ENCODE measurements at places on chromosomes 2 and 18.

- DNase-seq: no peak
Observed at GRCh38 chr2:27174638-27175037, 25.8 kb downstream of the TCF23 start.

DNA sequence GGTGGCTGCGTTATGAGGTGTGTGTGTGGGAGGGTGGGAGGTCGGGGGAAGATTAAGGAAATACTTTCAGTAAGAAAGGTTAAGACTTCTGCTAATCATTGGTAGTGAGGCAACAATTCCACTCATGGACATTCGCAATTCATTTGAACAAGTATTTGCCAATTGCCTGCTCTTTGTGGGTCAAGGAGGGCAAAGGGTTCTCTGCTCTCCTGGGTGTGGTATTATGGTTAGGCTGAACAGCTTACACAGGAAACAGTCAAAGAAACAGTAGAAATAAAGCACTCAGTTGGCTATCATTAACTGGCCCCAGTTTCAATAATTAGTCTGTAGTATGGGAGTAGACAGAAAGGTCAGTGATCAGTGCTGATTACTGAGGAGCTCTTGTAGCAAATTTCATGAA is 357.0 kb upstream of the FANCL start:
- no peak for DNase-seq

GRCh38 chr18:28736223-28736622 is 559.3 kb upstream of the CDH2 start:
- no peak for DNase-seq

GRCh38 chr2:24362253-24362652 is 1.9 kb upstream of the ITSN2 start:
- no peak for DNase-seq

- DNase-seq: no peak
Observed at GRCh38 chr18:47679864-47680263, 250.6 kb downstream of the SMAD2 start.

GRCh38 chr2:216689397-216689796 is 6.0 kb downstream of the IGFBP5 start:
- DNase-seq: no peak

- DNase-seq: peak; percentile 19
Observed at GRCh38 chr18:13831864-13832508, 8.0 kb downstream of the MC5R start.

GRCh38 chr2:25497229-25497917 is 155.6 kb upstream of the DNMT3A start:
- no peak for DNase-seq

- no peak for DNase-seq
Observed at GRCh38 chr2:119326938-119327337, 39.7 kb downstream of the C2orf76 start.

GRCh38 chr18:21650311-21650710 is 38.2 kb downstream of the SNRPD1 start:
- DNase-seq: no peak

DNA sequence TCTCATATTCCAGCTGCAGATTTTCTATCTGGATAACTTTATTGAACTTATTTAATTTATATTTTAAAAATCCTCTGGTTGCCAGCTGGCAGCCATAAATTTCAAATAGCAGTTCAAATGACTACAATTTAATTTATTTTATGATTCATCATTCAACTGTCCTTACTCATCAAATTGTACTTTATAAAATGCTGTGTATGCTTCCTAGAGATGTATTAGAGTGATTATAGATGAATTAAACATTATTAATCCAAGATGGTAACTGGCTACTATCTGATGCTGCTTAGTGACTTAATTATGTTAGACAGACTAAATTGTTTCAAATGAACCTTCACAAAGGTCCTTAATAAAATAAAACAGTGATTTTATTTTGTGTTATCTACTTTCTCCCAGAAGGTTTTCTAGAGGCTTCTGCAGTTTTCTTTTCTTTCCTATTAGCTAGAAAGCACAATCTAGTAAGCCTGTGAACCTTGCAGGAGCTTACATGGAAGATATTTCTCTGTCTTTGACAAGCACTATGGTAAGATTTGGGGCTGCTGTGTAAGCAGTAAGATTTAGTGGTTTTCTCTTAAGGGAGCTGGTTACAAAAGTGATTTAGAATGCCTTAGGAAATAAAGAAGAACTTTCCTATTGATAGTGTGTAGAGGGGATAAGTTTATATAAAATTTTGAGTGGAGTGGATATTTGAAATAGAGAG is 322.3 kb downstream of the FSIP2 start:
- DNase-seq: no peak

GRCh38 chr2:178304333-178304732 is 110.0 kb downstream of the OSBPL6 start:
- no peak for DNase-seq

DNA sequence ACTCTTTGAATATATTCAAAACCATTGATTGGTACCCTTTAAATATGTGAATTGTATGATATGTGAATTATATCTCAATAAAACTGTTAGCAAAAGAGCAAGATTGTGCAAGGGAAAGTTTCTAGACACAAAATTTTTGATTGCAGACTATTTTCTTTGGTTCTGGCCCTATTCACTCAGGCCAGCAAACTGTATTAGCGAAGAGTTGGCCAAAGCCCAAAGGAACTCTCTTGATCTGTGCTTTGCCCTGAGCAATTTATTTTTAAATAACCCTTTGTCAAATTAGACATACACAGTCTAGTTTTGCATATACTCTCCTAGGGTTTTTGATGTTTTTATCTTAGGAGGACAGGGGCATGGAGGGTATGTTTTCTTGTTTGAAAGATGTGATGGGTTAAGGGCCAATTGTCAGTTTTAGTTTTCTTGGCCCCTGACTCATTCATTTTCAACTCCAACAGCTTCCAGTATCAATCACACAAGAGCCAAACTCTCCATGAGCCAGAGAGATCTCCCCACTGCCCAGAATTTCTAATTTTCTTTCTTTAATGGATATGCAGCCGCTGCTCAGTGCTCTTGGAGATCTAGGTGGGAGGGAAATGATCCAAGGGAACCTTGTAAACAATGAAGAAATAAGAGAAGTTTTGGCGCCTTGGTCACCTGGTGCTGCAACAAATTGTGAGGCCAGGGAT is 231.5 kb downstream of the SRBD1 start:
- DNase-seq: no peak

DNA sequence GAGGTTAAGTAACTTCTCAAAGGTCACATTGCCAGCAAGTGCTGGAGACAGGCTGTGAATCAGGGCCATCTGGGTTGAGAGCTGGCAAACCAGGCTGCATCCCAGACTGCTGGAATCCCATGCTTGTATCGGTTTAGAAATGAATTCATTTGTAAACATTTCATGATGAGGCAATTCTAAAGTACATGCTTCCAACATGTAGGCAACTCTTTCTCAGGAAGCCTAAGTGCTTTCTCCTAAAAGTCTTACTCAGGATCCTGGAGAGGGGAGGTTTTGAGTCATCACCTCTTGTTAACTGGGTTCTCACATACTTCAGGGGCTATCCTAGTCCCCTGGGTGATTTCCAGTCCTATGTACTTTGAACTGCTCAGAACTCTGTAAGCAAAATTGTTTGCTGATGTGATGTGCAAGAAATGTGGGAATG is 416.5 kb downstream of the MEIS1 start:
- DNase-seq: no peak

DNA sequence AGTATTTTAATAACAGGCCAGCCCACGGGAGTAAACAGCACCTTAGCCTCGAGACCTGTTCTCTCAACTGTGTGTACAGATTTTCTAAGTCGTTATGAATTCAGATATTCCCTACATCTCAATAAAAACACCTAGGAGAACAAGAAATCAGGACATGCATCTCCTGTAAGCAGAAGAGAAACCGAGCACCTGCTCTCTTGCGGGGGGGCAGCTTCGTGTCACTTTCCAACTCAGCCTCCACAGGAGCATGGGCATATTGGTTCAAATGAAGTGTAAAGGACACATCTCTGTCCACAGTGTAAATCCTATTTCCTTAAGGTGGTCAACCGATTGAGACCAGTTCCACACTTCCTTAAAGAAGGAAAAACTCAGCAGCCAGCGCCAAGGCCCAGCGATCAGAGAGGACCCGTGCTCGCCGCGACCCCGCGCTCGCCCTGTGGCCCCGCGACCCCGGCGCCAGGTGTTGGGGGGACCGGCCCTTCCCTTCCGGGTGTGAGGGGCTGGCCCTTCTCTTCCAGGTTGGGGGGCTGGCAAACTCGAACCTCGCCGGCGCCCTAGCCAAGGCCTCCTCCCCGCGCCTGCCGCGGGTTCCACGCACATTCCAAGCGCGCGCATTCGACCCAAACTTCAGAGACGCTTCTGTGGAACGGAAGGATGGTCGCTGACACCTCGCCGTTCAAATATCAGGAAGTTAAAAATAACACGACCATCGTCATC is 652 bp downstream of the SH3YL1 start:
- no peak for DNase-seq

DNA sequence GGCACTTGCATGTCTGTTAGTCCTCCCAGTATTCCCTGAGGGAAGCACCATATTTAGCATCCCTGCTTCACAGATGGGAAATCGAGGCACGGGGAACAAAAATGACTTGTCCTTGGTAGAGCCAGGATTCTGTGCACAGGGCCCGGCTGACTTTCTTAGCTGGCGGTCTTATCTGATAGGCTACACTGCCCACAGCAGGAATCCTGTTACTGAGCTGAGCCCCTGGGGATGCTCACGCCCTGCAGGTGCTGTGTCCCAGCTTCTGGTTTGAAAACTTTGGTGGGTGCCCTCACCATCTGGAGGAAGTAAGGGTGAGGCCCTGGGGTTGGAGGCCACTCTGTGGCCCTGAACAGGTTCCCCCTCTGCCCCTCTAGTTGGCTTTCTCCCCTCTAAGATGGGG is 68.4 kb upstream of the MCFD2 start:
- DNase-seq: no peak

- peak; percentile 49 for DNase-seq
Observed at GRCh38 chr2:44952143-44952805, 10.8 kb downstream of the SIX3 start.

DNA sequence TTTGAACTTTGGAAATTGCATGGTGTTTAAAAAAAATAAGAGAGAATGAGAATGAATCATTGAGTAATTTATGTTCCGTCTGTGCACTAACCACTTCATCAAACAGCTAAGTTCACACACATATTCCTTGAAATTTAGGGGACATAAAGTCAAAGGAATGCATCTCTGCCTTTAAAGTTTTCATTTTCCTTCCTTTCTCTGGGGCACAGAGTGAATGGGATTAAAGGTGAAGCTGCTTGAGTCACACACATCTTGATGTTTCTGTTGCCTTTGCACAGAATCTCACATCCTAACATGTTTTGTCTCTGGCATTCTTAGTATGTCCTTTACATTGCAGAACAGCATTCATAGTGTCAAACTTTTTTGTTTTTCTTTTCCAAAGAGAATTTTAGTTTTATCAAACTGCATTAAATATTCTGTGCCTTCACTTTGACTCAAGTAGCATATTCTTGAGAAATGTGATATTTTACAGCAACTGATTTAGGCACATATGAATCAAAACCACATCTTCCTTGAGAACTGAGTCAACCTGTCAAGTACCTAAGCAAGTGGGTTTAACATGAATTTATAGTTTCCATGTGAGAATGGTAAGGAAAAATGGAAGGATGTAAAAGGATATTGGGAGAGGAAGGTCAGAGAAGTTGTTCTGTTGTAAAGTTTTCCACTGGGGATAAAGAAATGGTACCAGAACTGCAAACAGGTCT is 169.1 kb upstream of the THUMPD2 start:
- no peak for DNase-seq

- DNase-seq: no peak
Observed at GRCh38 chr2:2899826-2900225, 477.8 kb downstream of the EIPR1 start.

- DNase-seq: no peak
Observed at GRCh38 chr2:173872714-173873113, 92.5 kb downstream of the SP3 start.

GRCh38 chr2:216688731-216689340 is 6.5 kb downstream of the IGFBP5 start:
- no peak for DNase-seq

- peak; percentile 11 for DNase-seq
Observed at GRCh38 chr2:69437751-69438154, 518 bp upstream of the NFU1 start.

DNA sequence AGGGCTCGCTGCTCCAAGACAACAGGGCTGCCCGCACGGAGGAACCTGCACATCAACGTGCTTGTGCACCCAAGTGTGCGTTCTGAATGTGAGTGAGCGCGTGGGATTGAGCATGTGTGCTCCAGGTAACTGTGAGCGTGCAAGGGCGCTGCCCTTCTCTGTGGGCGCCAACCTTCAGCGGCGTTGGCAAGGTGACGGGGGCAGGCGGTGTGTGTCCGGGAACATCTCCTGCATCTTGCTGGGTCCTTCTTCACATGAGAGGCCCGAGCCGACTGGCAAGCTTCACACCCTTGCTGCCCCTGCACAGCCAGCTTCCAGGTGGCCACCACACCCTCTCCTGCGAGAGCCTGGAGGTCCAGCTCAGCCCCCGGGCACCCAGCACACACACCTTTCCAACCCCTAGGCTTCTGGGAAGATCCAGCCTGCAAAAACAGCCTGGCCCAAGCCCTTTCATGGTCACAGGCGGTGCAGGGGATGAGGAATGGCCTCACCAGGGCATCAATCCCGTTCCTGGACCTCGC is 220.9 kb downstream of the HDAC4 start:
- no peak for DNase-seq

GRCh38 chr2:239300871-239301735 is 99.7 kb downstream of the HDAC4 start:
- DNase-seq: no peak
